ENCODE measurements at places on chromosomes 6 and 20.

DNA sequence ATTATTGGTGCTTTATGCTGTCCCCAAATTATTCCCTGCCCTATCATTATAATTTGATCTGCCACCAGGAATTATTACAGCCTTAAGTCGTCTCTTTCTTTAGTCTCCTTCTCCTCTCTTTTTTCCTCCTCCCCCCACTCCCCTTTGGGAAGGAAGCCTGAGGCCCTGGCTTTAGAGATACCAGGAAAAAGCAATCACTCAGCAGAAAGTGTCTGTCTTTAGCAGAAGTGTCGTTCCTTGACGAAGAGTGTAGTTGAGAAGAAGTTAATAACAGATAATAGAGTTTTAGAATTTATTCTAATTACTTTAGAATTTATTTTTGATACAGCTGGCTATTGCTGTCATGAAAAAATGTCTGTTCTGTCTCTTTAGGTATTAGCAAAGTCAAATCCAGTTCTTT is 16.5 kb downstream of the LIN28B start:
- DNase-seq: no peak

- no peak for DNase-seq
Measured at GRCh38 chr6:25363427-25363826, 84.3 kb downstream of the CARMIL1 start.

DNA sequence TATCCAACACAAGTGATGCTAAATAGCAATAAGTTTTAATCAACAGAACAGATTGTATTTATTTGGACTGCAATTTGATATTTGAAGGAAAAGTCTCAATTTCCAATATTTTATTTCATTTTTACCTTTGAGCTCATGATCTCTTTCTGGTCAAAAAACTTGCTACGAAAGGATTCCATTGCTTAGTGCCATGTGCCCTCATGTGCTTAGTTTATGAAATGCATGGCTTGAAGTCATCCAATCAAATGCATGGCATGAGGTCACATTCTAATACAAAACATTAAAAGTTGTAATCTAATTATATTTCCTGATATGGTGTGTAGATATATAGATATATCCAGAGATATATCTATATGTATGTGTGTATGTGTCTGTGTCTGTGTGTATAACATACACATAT is 321.2 kb upstream of the ADGRB3 start:
- DNase-seq: no peak

DNA sequence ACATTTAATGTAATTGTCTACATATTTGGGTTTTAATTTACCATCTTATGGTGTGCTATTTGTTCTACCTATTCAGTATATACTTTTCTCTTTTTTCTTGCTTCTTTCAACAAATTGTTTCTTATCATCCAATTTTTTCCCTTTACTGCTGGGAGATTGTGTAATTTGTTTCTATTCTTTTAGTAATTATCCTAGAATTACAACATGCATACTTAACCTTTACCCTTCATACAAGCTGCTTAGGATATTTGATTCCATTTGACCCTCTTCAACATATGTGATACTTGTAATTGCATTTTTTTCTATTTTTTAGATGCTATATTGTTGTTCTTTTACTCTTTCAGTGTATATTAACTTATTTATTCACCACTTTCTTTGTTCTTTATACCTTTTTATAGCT is 15.1 kb upstream of the TBPL1 start:
- DNase-seq: no peak

- no peak for DNase-seq
Measured at GRCh38 chr20:15756754-15757115, 816.5 kb downstream of the KIF16B start.

DNA sequence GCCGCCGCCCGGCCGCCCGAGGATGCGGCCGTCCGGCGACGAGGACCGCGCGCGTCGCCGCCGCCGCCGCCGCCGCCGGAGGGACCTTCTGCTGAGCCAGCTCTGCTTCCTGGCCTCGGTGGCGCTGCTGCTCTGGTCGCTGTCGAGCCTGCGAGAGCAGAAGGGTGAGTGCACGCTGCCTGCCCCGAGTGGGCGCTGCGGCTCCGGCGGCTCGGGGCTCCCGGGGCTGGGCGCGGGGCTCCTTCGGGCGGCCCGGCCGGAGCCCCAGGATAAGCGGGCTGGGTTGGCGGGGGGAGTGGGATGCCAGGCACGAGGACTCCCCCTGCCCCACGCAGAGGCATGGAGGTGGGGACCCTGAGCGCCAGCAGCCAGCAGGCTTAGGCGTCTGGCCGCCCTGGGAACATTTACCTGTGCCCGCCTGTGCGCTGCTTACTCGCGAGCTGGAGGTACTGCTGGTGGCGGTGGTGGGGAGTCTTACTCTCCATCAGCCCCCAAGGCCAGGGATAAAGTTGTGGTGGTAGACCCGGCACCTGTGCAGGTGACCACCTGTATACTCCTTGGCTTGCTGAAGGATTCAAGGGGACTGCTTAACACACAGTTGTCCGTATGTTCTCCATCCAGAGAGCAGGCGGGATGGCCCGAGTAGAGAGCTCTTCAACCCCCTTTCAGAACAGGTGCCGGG is 520 bp downstream of the SLC24A3 start:
- no peak for DNase-seq

- DNase-seq: no peak
Measured at GRCh38 chr6:153074761-153075160, 56.3 kb downstream of the RGS17 start.

DNA sequence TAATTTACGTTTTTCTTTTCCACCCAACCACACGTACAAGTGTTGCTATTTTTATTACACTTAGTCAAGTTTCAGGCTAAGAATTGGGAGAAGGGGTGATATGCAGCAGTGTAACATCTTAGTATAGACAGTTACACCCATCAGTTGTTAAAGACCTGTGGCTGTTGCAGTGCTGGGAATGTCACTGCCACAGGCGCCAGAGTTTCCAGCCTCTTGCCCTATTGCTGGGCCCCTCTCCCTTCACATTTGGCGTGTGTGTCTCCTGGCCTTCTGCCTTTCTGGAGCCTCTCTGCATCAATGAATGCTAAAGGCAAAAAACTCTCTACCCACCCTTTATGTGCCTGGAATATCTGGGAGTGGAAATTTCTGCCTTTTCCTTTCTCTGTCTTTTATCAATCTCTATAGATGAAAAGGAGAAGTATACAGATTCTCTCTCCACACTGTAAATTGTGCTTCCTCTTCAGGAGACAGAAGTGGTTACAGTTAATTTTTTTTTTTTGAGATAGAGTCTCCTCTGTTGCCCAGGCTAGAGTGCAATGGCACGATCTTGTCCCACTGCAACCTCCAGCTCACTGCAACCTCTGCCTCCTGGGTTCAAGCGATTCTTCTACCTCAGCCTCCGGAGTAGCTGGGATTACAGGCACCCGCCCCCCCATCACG is 73.0 kb downstream of the TIAM2 start:
- DNase-seq: no peak

DNA sequence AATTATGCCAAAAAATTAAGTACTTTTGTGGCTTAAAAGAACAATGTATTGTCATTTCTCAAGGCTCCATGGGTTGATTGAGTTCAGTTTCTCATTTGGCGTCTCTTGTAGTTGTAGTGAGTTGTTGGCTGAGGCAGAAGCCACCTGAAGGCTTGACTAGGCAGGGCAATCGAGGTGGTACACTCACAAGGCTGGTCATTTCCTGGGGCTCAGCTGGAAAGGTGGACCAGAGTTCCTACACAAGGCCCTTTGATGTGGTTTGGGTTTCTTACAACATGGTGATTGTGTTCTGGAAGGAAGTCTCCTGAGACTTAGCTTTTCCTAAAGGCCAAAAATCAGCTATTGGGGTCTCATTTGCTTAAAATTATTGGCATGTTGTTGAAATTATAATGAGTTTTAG is 22.6 kb downstream of the MAS1 start:
- no peak for DNase-seq

- DNase-seq: no peak
Measured at GRCh38 chr20:63165356-63166192, 50.4 kb downstream of the YTHDF1 start.

- no peak for DNase-seq
Measured at GRCh38 chr6:54071821-54072340, 39.4 kb upstream of the MLIP start.

- no peak for DNase-seq
Measured at GRCh38 chr20:37007898-37008649, 56.6 kb upstream of the SAMHD1 start.

DNA sequence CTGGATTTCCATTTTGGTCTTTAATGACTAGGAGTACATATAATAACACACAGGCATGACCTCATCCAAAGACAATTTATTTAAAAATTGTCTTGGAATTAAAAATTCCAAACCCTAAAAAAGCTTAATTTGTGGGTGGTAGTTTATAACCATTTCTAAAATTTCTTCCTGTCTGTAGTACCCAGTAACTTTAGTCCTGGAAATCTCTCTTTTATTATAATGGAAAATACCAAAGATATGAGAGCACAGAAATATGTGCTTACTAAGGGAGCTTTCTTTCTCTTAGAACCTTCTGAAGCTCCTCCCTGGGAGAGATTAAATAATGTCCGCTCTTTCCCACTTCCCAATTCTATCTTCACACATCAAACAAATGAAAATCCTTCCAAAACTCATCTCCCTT is 70.5 kb upstream of the PRL start:
- no peak for DNase-seq

GRCh38 chr6:44333273-44333919 is 9.1 kb upstream of the SPATS1 start:
- DNase-seq: no peak
